IgD-negative memory B cell (primary cell): ENCODE measurements at places on chromosomes 1 and 21. TPM values are rescaled to one million over a fixed set of nuclear protein-coding genes. Genes with fewer than 3 reads are reported as not detected.

Gene PRR9
- not detected for polyA plus RNA-seq

Gene AMY1B
- polyA plus RNA-seq = not detected

Gene GUCA2A
- not detected for polyA plus RNA-seq

Gene TFF2
- not detected for polyA plus RNA-seq

Gene NAV1
- polyA plus RNA-seq = 1.3 TPM

Gene C8B
- not detected for polyA plus RNA-seq

Gene SRP9
- polyA plus RNA-seq = 240 TPM

Gene RYR2
- not detected for polyA plus RNA-seq

Gene CYP4Z1
- not detected for polyA plus RNA-seq

Gene CCDC18
- polyA plus RNA-seq = 15.2 TPM

Gene MAP10
- 1.3 TPM for polyA plus RNA-seq

Gene APOBEC4
- polyA plus RNA-seq = not detected

Gene MYOG
- not detected for polyA plus RNA-seq

Gene IGFN1
- polyA plus RNA-seq = not detected

Gene A3GALT2
- not detected for polyA plus RNA-seq

Gene OR6N1
- not detected for polyA plus RNA-seq

Gene LCE1B
- polyA plus RNA-seq = not detected

Gene RGSL1
- polyA plus RNA-seq = not detected

Gene KCNT2
- not detected for polyA plus RNA-seq

Gene CENPF
- polyA plus RNA-seq = 0.29 TPM

Gene UBASH3A
- 1.6 TPM for polyA plus RNA-seq

Gene OR2L2
- not detected for polyA plus RNA-seq

Gene TFF3
- polyA plus RNA-seq = not detected

Gene DPYD
- 3.8 TPM for polyA plus RNA-seq

Gene NKAIN1
- polyA plus RNA-seq = not detected

Gene FBXO28
- 20.4 TPM for polyA plus RNA-seq

Gene TBCE
- 14.7 TPM for polyA plus RNA-seq

Gene INSRR
- not detected for polyA plus RNA-seq
